ENCODE measurements at places on chromosomes 7 and 10. TPM values are rescaled to one million over a fixed set of nuclear protein-coding genes. Genes with fewer than 3 reads are reported as not detected.

GRCh38 chr7:26729150-26729775 lies 135.1 kb downstream of the SKAP2 start:
- DNase-seq = no peak

DNA sequence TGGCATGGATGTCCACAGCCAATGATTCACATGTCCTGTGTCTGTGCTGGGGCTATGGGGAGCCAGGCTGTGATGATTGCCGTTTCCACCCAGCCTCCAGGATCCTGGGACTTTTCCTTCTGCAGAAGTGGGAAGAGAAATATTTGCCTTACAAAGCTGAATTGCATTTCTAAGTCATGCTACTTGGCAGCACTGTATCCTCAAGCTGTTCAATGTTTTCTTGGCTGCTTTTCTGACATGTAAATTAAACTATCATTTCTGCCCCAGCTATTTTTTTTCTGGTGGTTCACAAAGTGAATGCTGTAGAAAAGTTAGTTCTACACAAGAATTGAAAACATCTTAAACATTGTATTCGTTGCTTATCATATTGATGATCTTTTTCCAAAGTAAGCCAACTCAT lies 51.9 kb upstream of the TCERG1L start:
- DNase-seq = no peak

DNA sequence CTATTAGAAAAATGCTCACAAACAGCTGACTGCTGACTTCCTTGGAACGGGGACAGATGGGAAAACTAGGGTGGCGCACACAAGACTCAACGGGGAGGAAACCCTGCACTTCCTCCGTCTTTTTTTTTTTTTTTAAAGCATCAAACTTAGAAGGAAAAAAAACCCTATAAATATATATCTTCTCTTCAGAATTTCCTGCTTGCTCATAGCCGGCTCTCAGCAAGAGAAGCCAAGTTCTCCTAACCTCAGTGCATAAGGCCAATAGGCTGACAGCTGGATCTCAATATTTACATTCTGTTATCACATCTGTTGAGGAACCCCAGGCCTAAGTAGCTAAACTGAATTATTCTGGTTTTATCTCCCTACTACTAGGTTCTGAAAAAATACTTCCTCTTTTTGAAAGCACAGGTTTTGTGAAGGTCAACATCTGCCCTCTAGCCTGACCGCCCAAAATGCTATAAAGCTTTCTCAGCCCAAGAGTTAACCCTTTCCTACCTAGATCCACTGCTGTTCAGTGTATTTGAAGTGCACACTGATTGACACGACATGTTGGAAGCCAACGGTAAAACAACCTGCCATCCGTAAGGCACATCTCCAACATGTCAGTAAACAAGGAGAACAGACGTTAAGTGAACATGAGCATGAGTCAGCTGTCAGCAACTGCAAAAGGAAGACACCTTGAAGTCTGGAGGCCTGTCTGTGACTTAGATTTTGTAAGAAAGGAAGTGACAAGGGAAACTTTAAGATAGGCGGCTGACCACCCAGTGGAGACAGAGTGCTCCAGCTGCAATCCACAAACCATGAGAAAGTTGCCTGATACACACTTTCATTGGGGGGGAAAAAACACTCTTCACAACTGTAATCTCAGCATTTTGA lies 83.8 kb downstream of the EBLN1 start:
- DNase-seq = peak; percentile 22

The UBN2 gene
- 1.8 TPM for polyA plus RNA-seq

Measured in CD4-positive, CD25-positive, alpha-beta regulatory T cell (primary cell).